NCI-H187 treated with DMSO at 0.1 percent for 48 hours (cell line): ENCODE measurements at places on chromosomes 16 and 17.

DNA sequence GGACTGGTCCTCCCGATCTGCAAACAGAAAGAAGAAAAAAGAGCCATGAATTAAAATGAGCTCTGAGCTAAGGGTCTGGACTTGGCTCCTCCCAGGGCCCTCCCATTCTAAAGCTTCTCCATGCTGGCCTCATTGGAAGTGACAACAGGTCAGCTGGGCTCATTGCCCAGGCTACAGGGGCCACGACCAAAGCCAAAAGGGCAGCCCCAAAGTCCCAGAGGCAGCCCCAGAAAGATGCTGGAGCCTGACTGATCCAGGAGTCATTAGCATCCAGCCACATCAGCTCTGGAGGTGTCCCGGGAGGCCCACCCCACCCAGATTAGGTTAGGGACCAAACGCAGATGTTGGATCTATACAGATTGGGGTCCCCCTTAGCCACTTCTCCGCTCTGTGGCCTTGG, 58.2 kb downstream of the MYH11 start:
- no peak for DNase-seq

- no peak for DNase-seq
Measured at GRCh38 chr16:14307527-14308367, 236.6 kb downstream of the MRTFB start.

DNA sequence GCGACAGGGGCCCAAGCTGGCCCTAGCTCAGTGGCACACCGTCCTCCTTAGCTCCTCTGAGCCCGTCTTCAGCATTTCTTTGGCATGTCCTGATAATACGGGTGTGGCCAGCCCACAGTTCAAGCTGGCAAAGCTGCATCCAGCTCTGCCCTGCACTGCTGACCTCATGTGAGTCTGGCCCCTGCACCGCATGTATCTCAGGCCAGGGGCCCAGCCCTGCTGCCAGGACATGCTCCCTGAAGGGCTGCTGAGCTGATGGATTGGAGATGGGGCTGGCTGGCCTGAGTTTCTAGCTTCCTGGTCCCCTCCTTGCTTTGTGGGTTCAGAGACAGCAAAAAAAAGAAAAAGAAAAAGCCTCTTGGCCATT, 2.4 kb downstream of the DOC2B start:
- no peak for DNase-seq

DNA sequence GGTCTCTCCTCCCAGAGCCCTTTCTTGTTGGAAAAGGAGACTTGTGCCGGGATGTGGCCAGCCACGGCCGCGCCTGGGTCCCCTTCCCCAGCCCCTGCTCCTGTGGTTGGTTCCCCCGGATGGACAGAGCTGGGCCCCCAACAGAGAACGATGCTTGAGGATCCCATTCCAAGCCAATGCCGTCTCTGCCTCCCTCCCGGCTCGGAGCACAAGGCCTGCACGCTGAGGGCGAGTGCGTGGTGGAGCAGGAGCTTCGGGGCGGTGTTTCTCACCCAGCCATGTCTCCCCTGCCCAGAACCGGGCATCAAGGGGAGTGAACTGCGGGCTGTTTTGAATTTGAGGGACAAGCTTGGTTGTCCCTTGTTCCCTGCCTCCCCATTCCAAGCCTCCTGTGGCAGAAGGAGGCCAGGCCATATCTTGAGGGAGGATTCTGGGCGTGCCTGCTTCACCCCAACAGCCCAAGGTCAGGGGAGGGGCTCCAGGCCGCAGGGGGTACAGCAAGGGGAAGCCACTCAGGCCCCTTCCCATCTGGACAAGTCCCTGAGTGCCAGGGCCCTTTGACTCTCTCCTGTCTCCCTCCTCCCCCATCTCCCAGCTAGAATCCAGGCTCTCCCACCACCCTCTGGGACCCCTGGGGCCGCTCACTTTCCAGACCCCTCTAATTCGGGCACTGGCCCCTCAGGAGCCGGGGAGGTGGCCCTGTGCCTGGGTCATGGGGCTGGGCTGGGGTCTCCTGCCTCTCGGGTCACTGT, 43.6 kb downstream of the SOCS3 start:
- DNase-seq: no peak

- no peak for DNase-seq
Measured at GRCh38 chr17:76716839-76717215, 6.1 kb upstream of the MXRA7 start.

DNA sequence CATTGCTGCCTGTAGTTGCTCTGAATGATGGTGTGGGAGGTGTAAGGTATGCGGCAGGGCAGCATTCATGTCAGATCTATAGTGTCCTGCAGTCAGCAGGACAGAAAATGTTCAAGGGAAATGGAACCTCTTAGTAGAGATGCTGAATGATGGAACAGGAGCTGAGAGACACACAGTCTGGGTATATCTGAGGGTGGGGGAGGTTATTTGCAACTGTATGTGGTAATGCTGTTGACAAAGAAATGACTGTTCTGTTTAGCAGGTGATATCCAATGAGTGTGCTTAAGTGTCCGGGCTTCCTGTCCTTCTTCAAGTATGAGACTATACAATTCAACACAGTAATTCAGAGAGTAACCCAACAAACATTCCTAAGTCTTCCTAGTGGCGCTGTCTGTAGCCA, 46.6 kb downstream of the STH start:
- DNase-seq: no peak

DNA sequence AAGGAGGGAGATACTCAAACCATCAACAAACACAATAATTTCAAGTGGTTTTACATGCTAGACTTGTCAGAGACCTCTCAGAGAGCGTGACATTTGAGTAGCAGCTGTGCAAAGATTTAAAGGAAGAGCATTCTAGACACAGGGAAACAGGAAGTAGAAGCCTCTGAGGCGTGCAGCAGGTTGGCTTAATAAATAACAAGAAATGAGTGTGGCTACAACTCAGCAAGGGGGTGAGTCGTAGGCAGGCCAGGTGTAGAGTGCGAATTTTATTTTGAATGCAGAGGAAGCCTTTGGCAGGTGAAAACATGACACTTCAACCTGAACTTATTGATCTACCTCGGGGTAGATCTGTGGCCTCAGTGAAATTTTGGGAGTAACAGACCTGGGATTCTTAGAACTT, 73.2 kb upstream of the MRTFB start:
- DNase-seq: peak; percentile 15

DNA sequence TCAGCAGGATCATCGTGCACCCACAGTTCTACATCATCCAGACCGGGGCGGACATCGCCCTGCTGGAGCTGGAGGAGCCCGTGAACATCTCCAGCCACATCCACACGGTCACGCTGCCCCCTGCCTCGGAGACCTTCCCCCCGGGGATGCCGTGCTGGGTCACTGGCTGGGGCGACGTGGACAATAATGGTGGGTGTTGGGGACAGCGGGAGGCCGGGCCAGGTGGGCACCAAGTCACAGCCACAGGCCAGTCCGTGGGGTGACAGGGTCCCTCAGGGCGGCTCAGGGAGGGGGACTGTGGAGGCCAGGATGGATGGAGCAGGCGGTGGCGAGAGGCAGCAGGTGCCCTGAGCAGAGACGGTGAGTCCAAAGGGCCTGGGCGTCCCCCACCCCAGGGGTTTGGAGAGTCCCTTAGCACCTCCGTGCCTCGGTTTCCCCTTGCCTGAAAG, 1.0 kb downstream of the TPSD1 start:
- DNase-seq: no peak

GRCh38 chr17:30091121-30091670, 25.4 kb upstream of the NSRP1 start:
- DNase-seq: no peak

- no peak for DNase-seq
Measured at GRCh38 chr17:7629939-7630571, at the start of gene SHBG. SHBG (plus strand) TSS chr17:7630135; CDS start chr17:7630173, 38 bp downstream.

DNA sequence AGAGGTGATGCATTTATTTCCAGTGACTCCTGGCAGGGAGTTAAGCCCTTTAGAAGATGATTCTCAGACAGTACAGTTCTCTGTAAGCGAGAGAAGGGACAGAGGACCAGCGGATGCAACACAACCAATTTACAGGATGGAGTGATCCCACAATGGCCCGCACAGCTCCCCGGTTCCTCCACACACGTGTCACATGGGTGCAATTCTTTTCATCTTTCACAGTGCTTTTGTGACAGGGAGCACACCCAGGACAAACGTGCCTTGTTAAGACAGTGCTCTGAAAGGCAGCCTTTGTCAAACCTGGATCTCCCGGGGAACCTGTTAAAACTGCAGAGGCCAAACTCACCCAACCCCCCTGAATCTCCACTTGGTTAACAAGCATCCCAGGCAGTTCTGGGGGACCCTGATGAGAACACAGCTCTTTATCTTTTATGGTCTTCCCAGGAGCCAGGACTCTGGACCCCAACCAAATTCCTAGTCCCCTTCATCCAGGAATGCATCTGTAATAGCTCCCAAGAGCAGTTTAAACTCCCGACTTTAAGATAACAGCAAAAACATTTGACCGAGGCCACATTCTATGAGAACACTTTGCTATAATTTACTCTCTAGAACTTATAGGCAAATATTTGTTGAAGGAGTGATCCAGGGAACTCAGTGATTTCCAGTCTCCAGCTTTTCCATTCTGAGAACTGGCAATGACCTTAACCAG, 134.9 kb upstream of the CDH5 start:
- no peak for DNase-seq

DNA sequence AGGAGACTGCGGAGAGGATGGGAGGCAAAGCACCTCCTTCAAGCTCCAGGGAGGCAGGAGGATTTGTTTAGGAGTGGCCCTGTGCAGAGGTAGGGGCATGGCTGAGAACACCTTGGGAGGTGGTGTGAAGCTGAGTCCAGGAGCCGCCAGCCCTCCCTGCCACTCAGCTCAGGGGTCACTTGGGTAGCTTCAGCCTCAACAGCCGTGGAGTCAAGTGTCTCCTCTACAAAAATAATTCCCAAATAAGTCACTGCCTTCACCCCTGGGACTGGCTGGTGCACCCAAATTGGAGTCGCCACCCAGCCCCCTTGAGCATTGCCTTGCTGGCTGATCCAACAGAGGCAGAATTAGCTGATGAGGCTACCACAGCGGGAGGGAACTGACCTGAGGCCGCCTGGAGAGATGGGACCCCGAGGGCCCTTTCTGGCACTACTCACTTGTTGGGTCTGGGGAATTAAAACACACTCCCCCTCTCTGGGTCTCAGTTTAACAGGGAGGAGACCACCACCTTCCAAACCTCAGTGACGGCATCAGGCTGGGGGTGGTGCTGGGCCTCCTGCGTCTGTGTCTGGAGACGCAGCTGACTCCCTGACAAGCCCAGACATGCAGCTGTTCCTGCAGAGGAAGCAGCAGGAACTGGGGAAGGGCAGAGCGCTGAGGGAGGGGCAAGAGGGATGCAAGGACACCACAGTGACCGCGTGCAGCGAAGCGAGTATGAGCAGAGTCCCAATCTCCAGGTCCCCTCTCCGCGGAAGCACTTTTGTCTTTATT, 87.9 kb upstream of the TOB1 start:
- no peak for DNase-seq
